Fibroblast of lung (primary cell): ENCODE measurements at places on chromosomes 2 and 18. TPM values are rescaled to one million over a fixed set of nuclear protein-coding genes. Genes with fewer than 3 reads are reported as not detected.

- DNase-seq: no peak
Observed at GRCh38 chr2:159808032-159808425, 10.0 kb upstream of the CD302 start.

DNA sequence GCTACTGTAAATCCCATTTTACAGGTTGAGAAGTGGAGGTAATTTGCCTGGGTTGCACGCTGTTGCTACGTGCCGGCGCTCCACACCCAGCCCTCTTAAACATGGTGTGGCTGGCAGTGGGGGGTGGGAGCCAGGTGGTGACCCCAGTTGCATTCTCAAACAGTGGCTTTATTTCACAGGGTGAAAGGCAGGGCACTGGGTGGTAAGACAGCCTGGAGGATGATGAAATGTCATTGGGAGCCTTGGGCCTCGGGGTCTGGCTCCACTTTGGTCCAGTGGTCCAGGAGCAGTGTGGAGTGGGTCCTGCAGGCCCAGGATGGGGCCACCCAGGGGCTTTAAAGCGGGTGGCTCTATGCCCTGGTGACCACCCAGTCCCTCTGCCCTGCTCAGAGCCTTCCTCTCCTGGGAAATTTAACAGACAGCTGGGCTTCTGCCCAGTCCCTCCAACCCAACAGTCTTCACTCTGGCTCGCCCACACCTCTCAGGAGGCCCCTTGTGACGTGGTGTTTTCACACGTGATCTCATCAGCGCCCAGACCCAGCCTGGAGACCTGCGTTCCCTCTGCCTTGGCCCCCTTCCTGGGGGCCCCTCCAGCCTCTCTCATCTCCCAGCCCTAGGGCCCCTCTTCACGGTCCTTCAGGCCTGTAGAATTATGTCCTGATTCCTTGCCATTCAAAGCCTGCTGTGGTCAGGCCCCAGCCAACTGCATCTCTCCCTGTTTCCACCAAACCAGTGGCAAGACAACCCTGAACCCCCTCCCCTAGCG lies 92.5 kb downstream of the INHBB start:
- DNase-seq: no peak

DNA sequence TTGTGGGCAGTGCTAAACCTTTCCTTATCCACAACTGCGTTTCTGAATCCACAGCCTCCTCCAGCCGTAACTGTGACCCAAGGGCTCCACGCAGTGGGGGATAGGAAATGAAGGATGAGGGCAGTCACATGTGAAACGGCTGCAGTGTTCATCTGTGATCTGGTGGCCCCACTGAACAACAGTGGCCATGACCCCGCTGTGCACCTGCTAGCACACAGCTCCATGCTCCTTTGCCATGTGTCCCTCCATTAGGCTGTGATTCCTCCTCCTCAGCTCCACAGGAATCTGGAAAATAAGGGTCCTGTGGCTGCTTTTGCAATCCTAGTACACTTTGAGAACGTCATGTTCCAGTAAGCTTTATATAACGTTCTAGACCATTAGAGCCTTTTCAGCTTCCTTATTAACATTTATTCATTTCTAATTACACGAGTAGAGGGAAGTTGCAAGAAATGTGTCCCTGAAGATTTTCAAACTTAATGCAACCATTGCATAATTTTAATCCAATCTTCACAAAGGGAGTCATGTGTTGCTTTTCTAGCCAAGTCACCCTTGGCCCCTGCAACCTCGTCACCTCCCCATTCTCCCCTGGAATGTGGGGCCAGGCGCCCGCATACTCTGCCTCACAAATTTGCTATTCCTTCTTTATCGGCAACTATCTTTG lies 7.1 kb upstream of the NAPG start:
- DNase-seq: peak; percentile 24

The FAP gene
- total RNA-seq: 81.9 and 96.1 TPM in 2 replicates

- peak; percentile 90 for DNase-seq
Observed at GRCh38 chr18:73669297-73669696, 478.3 kb downstream of the FBXO15 start.

- DNase-seq: no peak
Observed at GRCh38 chr2:14884651-14885050, 252.1 kb downstream of the LRATD1 start.

The NT5DC4 gene
- not detected in 2 replicates for total RNA-seq

The PDE1A gene
- total RNA-seq: 6.7 and 7.1 TPM in 2 replicates

DNA sequence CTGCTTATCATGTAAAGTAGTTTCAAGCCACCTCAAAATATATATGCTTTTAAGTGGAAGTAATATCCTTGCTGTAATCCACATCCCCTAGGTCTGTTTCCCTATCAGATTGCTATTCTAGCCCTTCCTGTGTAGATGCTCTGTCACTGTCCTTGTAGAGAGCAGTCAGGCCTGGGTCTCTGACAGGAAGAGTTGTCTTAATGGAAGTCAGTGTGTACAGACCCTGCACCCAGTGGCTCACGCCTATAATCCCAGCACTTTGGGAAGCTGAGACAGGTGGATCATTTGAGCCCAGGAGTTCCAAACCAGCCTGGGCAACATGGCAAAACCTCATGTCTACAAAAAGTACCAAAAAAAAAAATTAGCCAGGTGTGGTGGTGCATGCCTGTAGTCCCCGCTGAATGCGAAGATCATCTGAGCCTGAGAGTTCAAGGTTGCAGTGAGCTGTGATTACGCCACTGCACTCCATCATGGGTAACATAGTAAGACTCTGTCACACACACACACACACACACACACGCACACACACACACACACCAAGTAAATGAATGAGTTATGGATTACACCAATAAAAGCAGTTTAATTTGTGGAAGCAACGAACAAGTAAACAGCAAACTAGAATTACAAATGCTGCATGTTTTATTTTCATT lies 70.2 kb upstream of the DSC1 start:
- no peak for DNase-seq

GRCh38 chr2:224025874-224026273 lies 13.2 kb downstream of the SERPINE2 start:
- DNase-seq: no peak

DNA sequence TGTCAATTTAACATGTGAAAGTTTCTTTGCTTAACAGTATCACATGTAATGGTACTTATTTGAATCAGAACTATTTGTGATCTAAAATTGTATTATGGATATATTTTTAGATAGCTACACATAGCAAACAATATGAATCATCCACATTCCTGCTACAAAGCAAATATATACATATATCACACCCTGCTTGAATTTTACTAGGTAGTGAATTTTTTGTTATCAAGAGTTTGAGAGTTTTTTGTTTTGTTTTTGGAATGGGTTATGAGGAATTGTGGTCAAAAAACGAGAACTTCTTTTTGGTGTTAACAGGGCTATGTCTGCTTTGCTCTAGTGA lies 635.7 kb downstream of the NRXN1 start:
- no peak for DNase-seq

DNA sequence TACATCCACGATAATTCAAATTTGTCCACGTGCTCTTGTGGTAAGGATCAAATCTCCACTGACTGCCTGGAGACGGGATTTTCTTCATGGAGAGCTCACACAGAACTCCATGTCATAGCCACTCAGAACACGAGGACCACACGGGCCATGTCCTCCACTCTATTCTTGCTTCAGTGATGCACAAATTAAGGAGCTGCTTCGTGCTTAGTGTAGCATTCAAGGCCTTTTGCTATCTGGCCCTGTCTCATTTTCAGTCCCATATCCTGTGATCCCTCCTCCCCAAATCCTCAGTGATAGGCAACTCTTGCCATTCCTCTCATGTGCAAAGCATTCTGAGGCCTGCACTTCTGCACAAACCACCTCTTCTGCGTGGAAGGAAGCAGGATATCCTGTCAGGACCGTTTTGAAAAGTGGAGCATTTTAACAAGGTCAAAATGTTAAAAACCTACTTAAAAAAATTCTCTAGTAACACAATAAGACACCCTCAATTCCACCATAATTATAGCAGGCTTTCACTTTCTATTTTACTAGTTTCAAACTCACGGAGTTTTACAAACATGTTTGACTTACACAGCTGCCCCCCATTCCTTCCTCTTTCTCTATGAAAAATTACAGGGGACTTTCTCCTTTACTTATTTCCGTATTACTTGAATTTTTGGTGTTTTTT lies 35.2 kb downstream of the ST3GAL5 start:
- DNase-seq: no peak

DNA sequence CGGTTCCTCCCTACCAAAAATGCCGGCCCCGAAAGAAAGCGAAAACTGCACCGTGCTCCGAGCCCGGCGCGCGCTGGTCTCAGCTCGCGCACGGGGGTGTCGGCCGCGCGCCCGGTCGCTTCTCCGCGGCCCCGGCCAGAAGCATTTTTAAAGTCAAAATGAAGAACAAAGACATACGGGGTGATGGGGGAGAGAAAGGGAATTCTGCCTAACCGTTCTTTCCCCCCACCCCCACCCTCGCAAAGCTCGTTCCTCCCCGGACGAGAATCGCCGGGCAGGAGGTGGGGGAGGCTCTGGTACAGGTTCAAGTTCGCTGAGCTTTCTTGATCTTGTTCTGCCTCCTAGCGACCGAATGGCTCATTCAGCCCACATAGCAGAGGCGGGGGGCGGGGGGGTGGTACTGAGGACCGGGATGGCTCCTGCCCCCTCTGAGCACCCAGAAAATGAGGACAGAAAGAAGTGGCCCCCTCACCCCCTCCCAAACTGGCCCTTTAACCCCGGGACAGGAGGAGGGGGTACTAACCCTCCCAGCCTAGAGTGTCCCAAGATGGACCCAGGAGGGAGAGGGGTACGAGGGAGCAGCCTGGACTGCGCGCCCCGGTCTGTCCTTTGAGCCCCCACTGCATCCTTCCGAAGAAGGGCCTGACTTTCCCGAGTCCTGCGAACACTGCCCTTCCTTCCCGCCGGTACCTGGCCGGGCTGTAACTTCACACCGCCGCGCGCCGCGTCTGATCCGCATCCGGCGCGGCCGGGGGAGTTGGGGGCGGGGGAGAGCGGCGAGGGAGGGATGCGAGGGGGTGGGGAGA lies 3.1 kb downstream of the BCL11A start:
- peak; percentile 85 for DNase-seq

DNA sequence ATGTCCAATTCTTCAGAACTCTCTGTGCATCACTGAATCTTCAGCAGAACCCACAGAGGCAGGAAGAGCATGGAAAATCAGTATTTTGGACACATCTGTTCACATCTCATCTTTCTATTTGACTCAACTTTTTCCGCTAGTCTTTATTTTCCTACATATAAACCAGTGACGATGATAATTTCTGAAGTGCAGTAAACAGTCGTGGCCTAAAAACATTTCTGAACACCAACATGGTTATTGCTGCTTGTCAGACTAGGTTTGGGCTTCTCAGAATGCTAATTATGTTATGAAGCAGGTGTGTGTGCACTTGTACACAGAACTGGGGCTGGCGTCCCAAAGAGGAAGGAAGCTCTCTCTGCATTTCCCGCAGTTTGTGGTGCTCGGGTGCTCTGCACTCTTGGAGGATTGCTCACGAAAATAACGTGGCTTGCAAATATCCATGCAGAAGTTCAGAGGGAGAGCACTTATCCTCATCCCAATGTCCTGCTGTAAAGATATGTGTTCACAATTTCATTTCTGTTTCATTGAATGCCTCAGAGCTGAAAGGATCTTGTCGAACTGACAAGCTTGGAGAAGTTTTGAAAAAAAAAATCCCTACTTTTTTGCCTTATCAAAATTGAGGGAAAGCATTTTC lies 50.8 kb downstream of the EDAR start:
- no peak for DNase-seq

DNA sequence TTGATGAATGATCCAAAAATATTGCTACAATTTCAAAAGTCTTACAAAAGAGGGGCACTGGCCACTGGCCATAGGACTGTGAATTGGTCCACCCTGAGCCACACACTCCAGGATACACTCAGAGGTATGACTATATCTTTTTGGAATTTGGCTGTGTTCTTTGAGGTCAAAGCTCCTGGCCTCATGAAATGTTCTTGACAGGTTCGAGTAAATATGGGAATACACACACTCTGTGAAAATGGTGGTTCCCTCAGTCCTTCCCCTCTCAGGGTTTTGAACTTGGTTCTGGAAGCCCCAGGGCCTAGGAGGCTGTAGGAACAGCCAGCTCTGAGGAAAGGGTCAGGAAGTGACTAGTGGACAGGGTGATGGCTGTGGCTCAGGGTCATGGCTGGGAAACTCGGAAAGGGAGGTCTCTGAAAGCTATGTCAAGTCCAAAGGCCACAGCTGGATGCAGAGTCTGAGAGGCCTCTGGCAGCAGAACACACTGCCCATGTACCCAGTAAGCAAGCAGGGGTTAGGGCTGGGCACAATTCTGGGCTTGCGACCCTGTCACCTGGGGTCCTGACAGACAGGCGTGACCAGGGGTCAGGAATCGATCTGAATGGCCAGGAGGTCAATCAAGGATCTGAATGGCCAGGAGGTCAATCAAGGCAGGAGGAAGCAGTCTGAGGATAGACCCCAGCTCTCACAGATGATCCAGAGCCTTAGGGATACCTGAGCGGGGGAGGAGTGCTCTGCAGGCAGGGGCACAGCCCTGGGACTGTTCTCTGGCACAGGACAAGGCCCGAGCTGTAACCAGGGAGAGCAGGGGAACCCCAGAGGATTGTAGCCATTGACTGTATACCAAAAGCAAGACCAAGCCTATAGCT lies 223.4 kb upstream of the SMAD2 start:
- peak; percentile 71 for DNase-seq

The ZC3H6 gene
- 4.4 and 6.6 TPM in 2 replicates for total RNA-seq

- no peak for DNase-seq
Observed at GRCh38 chr18:75073654-75074053, 135.3 kb downstream of the PTGR3 start.

DNA sequence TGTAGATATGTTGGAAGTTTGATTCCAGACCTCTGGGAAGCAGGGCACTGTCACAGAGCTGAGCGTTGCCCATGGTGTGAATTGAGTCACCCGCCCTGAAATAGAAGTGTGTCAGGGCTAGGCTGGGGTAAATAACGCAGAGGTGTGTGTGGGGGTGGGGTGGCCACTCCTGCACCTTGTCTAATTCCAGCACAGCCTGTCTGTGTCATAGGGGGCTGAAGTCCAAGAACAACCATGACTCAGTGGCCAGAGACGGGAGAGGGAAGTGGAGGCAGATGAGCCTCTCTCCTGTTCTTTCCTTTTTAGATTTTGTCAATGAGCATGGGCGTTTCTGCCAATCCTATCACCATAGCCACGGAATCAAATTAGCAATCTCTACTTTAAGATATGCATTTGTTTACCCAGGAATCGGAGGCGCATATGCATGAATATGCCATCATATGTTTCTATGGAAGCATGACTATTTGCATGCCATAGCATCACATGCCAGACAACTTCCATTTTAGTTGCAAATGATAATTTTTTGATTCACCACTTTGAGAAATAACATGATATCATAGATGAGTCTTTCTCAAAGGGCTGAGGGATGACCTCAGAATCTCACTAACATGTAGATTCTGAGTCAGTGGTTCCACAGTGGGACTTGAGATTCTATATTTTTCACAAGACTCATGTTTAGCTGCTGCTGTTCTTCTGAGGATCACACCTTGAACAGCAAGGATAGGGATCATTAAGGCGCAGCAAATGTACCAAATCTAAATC lies 852.9 kb downstream of the DCDC2C start:
- no peak for DNase-seq

GRCh38 chr2:208491641-208492040 lies 85.0 kb downstream of the PTH2R start:
- DNase-seq: no peak

GRCh38 chr2:140401056-140401455 lies 1620.9 kb upstream of the NXPH2 start:
- no peak for DNase-seq

The DOCK10 gene
- 11.8 and 26.3 TPM in 2 replicates for total RNA-seq

The PDE11A gene
- total RNA-seq: 0.33 TPM in 1 of 2 replicates, not detected in the other
